Large intestine (tissue), 12 donors: ENCODE measurements at places on chromosomes 6 and 20.

GRCh38 chr6:161411265-161411944 lies 137.5 kb upstream of the AGPAT4 start:
- DNase-seq, result no peak

- DNase-seq, result no peak
These were observed 42.3 kb upstream of the FAM83C start for GRCh38 chr20:35334311-35335101.

GRCh38 chr6:120290964-120291363 lies 941.4 kb upstream of the MAN1A1 start:
- DNase-seq, result no peak

- DNase-seq, result no peak
These were observed 287.0 kb upstream of the MARCKS start for GRCh38 chr6:113570161-113570560.

GRCh38 chr6:158572653-158573541 lies 13.0 kb downstream of the TMEM181 start:
- DNase-seq, result no peak

GRCh38 chr20:41085606-41086005 lies 51.7 kb upstream of the PLCG1 start:
- no peak for DNase-seq

- no peak for DNase-seq
These were observed 11.4 kb downstream of the PKIB start for GRCh38 chr6:122621638-122622037.

GRCh38 chr6:92126088-92126487 lies 1293.3 kb downstream of the EPHA7 start:
- peak; percentile 45 for DNase-seq

- DNase-seq, result peak; percentile 45
These were observed 227.9 kb upstream of the IRAK1BP1 start for GRCh38 chr6:78639111-78640110.

DNA sequence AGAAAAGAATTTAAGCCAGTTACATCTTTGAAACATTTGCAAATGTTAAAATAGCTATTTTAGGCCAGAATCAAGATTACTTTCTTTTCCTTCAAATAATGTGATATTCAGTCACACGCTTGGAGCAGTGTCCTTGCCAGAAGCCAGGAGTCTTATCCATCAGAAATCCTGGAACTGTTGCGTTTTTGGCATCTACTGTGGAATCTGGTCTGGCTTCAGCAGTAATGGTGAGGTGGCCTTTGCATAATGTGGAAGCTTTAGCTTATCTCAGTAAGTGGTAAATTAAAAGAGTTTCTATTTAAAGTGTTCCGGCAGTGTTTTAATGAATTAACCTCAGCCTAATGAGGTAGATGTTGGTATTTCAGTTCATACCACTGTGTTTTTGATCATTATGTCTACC lies 97.6 kb downstream of the FIG4 start:
- DNase-seq, result no peak

GRCh38 chr6:168058691-168059551 lies 20.1 kb downstream of the FRMD1 start:
- no peak for DNase-seq

GRCh38 chr6:144606083-144606482 lies 320.9 kb downstream of the UTRN start:
- DNase-seq, result no peak

DNA sequence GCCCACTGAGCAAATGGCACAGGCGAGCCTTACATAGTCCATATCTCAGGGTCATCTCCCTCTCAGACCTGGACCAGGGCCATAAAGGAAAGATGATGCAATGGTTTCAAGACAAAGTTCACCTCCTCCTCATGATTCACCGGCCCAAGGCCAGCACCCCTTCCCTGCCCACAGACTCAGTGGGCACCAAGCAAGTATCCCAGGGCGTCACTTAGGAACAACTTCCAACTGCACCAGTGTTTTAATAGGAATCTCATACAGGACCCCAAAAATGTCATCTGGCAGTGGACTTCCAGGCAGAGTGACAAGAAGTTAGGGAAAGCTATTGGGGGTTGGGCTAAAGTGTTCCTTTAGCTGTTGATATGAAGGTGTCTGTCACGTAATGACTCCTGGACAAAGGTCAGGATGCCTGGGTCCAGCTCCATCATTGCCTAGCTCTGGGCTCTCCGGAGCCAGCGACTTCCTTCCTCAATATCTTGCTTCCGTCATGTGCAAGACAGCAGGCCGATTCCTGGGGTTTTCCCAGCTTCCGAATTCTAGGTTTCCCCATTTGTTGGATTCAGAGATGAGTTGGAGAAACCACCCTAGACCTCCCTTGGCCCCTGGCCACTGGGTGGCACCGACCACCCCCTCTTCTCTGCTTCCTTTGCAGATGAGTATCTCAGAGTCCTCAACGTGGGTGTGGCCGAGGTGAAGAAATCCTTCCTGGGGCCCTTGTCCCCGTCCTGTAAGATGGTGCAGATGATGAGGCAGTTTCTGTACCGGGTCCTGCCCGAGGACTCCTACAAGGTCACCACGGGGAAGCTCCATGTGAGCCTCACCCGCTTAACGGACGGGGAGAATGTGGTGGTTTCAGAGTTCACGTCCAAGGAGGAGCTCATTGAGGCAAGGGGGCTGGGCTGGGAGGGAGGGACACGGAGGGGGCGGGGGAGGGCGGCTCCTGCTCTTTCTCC lies 21.1 kb downstream of the PNPLA1 start:
- DNase-seq, result peak; percentile 93

- no peak for DNase-seq
These were observed 82.7 kb downstream of the DLL1 start for GRCh38 chr6:170208182-170208601.

- no peak for DNase-seq
These were observed 111.1 kb downstream of the TBC1D32 start for GRCh38 chr6:121223212-121223611.

GRCh38 chr6:73710470-73710869 lies 14.5 kb downstream of the CD109 start:
- no peak for DNase-seq

- DNase-seq, result no peak
These were observed 36.1 kb upstream of the TGM3 start for GRCh38 chr20:2259731-2260130.

DNA sequence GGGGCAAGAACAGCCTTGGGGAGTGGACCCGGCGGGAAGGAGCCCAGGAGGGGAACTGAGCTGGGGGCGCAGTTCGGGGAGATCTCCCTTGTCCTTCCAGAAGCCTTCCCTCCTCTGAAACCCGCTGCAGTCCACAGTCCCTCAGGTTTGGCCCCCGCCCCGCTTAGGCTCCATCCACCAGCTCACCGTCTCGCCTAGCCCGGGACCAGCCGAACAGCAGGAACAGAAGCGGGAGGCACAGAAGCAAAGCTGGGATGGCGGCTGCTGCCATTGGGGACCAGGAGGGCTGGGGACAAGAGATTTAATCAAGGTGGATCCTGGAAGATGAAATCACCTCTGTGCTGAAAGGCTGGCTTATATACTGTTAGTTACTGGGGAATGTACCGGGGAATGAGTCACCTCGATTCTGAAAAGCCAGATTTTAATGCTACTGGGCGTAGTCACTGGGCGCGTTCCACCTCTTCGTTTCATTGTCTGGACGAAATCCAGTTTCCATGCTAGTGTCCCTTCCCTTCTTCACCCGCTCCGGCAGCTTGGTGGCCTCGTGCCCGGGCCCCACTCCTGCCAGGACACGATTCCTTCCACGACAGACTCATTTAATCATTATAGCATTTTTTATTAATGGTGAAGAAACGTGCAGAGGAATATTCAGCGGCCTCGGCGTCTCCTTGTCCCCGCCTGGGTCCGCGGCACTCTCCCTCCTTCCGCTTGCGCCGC lies at the start of gene RAET1L:
Gene RAET1L (minus strand): TSS at position 332 of the 717 bp plus-strand sequence. CDS start 61 bp downstream, at position 271.
- DNase-seq, result no peak

DNA sequence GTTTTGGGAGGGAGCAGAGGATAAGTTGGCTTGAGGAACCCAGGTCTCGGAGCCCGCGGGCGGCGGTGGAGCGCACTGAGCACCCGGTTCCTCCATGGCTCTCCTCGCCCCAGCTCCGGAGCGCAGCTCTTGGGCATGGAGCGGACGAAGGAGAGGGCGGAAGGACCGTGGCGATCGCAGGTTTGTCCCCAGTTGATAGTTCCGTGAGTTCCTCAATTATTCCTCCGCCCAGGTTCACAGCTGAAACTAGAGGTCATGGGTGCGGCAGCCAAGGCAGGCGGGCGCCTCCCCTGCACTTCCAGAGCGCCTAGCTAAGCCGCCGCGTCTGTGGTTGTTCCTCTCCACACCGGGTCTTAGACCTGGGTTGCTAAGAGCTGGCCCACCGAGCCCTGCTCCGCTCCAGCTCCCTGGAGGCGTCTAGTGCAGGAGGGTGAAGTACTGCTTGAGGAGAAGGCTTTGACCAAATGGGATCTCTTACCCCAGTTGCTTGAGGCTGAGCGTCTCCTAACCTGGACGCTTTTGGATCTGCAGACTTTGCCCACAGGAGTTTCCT lies at the start of gene HTR1B:
Gene HTR1B (minus strand): TSS at position 184 of the 553 bp plus-strand sequence. CDS start 88 bp downstream, at position 96.
- DNase-seq, result no peak

GRCh38 chr20:39879296-39879695 lies 809.7 kb downstream of the MAFB start:
- no peak for DNase-seq

DNA sequence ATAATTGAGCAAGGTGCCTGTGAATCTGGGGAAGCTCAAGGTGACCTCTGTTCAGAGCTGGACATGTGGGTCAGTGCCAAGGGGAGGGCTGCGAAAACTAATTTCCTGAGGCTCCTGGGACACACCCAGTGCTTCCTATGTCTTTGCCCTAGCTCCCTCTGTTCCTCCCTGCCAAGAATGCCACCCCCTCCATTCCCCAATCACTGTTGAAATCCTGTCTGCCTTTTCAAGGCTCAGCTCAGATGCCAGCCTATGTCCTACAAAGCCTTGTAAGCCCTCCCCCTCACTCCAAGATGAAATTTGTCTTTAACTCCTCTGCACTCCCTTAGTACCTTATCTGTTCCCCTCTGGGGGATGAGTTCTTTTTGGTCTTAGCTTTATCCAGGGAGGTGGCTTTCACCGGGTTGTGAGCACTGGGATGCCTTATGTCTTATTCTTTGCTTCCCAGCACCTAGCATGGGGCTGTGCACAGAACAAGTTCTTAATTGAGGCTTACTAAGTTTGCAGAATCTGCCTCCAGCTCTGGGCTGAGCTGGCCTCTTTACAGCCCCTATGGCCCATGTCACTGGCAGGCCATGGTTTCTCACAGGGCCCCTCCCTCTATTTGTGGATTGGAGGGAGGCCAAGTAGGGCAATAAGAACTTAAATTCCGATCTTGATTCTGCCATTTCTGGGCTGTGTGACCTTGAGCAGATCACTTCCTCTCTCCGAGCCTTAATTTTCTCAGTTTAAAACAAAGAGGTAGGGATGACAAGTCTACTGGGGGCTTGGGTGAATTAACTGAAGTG lies 51.5 kb upstream of the EPB41L1 start:
- DNase-seq, result peak; percentile 86

DNA sequence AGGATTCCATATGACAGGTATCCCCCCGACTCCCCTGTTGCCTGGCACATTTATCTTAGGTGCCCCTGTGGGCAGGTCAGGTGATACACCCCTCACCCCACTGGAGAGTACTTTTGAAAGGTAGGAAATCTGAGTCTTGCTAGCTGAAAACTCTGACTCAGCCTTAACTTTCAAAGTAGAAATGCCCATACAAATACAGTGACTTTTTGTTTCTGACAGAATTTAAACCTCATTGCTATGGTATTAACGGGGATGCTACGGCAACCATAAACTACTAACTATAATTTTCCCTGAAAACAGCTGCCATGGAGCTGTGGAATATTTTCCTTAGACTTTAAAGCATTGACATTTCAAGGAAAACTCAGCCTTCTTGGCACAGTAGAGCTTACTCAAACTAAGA lies 536.0 kb downstream of the RFPL4B start:
- DNase-seq, result no peak

- no peak for DNase-seq
These were observed 126.0 kb downstream of the ADGRB3 start for GRCh38 chr6:68760941-68761676.

DNA sequence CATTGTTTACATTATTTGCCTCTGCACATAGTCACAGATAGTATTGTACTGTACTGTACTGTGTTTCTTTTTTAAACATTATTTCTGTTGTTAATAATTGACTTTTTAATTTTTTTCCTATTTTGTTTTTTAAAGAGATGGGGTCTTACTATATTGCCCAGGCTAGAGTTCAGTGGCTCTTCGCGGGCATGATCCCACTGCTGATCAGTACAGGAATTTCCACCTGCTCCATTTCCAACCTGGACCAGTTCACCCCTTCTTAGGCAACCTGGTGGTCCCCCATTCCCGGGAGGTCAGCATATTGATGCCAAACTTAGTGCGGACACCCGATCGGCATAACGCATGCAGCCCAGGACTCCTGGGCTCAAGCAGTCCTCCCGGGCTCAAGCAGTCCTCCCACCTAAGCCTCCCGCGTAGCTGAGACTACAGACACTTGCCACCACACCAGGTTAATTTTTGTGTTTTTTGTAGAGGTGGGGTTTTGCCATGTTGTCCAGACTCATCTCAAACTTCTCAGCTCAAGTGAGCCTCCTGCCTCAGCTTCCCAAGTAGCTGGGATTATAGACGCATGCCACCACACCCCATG lies 47.5 kb downstream of the PTPN1 start:
- DNase-seq, result no peak

GRCh38 chr20:59145924-59146779 lies 17.5 kb upstream of the ZNF831 start:
- DNase-seq, result no peak

DNA sequence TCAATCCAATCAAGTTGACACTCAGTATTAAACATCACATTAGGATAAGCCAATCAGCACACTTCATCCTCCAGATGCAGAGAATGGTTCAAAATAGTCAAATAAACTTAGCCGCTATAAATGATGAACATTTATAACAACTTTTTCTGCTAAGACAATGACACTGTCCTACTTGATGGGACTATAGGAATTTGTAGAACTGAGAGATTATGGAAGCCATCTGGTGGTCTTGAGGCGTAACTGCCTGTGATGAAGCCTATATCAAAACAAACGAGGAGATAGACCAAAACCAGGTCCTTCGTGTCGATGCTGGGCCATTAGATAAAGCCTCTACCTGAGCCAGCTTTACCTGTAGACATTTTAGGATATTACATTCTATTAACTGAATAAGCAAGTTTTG lies 631.1 kb downstream of the COL12A1 start:
- DNase-seq, result no peak

DNA sequence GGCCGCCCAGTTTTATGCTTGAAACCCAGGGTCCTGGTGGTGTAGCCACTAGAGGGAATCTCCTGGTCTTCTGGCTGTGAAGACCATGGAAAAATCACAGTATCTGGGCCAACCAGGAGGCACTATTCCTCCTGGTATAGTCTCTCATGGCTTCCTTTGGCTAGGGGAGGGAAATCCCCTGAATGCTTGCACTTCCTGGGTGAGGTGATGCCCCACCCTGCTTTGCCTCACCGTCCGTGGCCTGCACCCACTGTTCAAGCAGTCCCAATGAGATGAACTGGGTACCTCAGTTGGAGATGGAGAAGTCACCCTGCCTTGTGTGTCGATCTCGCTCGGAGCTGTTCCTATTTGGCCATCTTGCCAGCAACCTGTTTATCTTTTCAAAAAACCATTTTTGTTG lies 10.1 kb upstream of the ZNF337 start:
- DNase-seq, result no peak

- DNase-seq, result no peak
These were observed 1.9 kb downstream of the MRAP2 start for GRCh38 chr6:84035484-84035883.

GRCh38 chr6:33996120-33996475 lies 149.8 kb downstream of the GRM4 start:
- DNase-seq, result no peak
